ENCODE measurements at places on chromosomes 5 and 9.
A peak's percentile ranks its signal among the peaks of the same experiment; 100 is the strongest.

GRCh38 chr9:134605351-134605965 lies 36.1 kb upstream of the COL5A1 start:
- no peak for DNase-seq

GRCh38 chr5:30831123-30831522 lies 362.4 kb upstream of the CDH6 start:
- DNase-seq = no peak

DNA sequence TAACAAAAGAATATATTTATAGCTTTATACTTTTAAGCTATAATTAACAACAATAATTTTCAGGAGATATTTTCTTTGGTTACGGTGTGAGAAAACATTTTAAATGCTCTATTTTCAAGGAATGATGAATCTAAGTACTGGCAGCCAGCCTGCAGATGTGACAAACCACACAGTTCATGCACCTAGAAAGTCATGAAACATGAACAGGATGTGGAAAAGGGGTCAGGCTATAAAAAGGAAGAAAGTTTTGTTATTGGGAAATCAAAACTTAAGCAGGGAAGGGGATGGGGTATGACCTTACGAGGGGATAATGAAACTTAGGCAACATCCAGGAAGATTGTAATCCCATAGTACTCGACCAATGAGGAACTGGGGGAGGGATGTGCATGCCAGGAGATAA lies 508.7 kb upstream of the GRAMD2B start:
- DNase-seq = no peak

GRCh38 chr5:100779669-100780375 lies 123.3 kb downstream of the ST8SIA4 start:
- no peak for DNase-seq

DNA sequence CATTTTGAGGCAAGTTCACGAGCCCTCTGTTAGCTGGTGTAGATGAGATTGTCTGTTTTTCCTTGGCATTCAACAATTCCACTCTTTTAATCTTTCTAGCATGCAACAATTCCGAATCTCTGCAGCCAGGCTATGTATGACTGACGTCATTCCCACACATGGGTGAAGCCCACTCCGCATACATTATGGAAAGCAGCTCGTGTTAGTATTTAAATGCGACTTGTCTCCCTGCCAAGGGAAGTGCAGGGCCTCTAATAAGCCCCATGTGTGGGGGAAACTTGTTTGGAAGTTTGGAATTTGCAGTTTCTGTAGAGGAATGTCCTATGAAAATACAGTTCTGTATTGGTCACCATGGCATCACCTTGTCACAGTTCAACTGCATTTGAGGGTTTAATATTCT lies 146.0 kb upstream of the FBXL7 start:
- DNase-seq = no peak

- no peak for DNase-seq
These were observed 229.9 kb downstream of the ZNF608 start for GRCh38 chr5:124516567-124516966.

DNA sequence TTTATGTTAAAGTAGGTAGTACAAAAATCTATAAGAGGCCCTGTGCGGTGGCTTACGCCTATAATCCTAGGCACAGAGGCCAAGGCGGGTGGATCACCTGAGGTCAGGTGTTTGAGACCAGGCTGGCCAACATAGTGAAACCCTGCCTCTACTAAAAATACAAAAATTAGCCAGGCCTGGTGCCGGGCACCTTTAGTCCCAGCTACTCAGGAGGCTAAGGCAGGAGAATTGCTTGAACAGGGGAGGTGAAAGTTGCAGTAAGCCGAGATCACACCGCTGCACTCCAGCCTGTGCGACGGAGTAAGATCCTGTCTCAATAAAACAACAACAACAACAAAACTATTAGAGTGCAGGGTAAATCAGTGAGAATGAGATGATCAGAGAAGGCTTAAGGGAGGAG lies 634.5 kb downstream of the NR2F1-AS1 start:
- no peak for DNase-seq

- no peak for DNase-seq
These were observed 605 bp downstream of the CHSY3 start for GRCh38 chr5:129904667-129905472.

GRCh38 chr9:30329431-30329830 lies 2055.0 kb upstream of the ACO1 start:
- DNase-seq = no peak

DNA sequence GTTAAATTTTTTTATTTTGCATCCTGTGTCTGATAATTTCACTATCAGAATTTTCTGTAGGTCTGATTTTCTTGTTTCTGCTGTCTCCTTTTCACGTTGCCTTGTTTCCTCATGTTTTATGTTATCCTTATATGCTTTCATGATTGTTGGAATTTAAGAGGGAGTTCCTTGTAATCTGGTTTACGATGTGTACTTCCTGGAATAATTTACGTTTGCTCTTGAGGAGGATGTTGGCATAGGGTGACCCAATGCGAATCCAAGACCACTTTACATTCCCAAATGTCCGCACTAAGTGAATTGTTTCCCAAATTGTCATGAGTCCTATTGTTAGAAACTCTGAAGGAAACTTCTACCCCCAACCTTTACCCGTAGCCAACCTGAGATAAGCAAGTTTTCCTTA lies 80.3 kb downstream of the ADAMTSL1 start:
- no peak for DNase-seq

DNA sequence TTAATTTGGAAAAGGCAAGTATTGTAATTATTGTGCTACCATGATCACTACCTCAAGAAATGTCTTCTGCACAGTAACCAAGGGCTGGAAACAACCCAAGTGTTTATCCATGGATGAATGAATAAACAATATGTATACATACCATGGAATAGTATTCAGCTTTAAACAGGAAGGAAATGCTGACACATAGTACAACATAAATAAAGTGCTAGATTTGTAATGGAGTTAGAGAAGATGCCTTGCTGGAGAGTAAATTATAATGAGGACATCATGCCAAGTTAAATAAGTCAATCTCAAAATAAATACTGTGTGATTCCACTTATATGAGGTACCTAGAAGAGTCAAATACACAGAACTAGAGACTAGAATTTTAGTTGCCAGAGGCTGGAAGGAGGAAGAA lies 160.0 kb downstream of the CCDC192 start:
- DNase-seq = no peak

DNA sequence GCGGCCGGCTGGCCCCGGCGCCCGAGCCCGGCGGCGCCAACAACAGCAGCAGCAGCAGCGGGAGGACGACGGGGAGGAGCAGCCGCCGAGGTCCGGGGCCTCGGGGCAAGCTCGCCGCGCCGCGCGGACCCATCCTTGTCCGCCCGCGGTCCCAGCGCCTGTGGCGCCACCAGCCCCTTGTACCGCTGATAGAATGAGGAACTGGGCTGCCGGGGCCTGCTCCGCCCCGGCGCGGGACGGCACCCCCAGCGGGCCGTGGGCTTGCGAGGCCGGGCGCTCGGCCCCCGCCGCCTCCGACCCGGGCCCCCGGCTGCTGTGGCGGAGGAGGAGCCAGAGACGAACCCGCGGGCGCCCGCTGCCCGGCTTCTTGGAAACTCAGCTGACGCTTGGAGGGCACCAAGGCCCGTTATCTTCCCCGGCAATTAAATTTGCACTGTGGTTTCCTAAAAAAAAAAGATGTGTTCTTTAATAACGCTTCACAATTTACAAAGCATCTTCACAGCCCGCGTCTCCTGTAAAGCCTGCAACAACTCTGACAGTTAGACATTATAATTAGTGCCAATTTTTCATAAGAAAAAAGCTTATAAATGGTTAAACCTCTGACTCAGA lies at the start of gene ARSB:
TSS of gene ARSB (minus strand) at position 195 of the 609 bp plus-strand sequence. CDS start at position 133, 62 bp downstream.
- peak; percentile 12 for DNase-seq

DNA sequence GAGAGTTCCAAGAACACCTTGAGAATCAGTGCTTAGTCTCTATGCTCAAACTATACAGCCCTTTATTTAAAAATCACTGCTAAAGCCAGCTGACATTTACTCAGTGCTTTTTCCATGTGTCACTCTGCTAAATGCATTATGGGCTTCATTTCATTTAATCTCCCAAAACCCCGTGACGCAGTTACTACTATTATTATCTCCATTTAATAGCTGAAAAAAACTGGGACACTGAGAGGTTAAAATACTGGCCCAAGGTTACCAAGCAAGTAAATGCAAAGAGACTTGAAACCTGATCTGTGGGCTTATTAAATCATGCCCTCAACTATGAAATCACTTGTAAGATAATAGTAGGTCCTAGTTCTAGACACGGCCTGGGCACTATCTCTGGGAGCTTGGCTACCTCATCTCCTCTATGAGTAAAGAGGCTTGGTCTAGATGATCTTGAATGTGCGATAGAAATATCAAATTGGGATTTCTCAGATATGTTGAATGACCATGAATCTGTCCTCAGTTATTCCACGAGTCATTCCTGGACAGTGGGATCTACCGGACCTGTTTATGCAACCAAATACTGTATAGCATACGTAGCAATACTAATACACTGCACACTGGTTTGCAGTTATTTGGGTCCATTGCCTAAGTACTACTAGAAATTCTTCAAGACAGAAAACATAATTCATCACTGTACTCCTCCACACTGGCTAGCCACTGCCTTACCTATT lies 32.3 kb downstream of the MARCHF11 start:
- no peak for DNase-seq

GRCh38 chr5:17169507-17169906 lies 47.9 kb upstream of the BASP1 start:
- DNase-seq = no peak

- DNase-seq = no peak
These were observed 103.4 kb downstream of the MED10 start for GRCh38 chr5:6274846-6275543.

DNA sequence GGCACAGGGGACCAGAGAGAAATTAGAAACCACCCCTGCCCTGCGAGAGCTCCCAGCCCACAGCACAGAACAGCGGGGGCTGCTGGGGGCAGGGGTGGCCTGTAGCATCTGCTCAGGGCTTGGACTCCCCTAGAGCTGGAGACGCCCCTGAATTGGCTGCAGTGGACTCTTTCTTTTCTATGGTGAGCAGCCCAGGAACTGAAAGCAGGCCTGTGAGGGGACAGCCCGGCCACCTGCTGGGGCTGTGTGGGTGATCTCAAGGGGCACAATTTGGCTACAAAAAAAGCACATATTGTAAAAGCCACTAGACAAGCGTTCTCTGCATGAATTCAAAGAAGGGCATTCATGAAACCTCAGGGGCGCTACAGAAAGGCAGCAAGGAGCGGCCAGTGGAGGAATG lies 57.5 kb upstream of the ICE1 start:
- DNase-seq = no peak

DNA sequence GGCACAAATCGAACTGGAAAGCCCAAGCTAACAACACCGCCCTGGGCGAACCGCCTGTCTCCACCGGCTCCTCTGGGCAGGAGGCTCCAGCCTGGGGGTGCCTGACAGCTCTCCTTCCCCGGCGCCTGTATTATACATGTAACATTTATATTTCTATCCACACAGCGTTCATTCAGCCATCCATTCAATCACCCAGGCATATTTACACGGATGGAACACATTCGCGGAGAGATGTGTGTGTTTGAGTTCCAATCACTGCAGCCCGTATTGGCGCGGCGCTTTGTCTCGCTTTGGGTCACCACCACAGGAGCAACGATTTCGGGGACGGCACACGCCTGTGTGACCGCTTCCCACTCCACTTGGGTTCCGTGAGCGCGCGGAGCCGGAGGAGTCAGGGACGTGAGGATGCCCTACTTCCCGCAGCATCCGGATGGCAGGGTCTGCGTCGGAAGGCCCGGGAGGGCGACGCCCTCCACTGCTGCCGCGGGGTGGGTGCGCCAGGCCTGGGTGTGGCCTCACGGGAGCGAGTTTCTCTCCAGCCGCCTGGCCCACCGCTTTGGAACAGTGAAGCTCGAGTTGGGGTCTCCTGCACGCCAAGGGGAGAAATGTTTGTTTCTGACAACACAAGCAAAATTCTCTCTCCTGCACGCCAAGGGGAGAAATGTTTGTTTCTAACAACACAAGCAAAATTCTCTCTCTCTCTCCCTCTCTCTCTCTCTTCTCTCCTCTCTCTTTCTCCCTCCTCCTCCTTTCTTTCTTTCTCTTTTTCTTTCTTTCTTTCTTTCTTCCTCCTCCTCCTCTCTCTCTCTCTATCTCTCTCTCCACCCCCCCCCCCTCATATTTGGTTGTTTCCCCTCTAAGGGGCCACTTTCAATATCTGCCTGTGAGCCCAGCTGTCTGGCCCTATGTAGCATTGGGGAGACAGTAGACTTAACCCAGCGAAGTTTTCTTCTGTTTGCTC lies 1.1 kb upstream of the SV2C start:
- no peak for DNase-seq

- DNase-seq = no peak
These were observed 45.3 kb upstream of the NKD2 start for GRCh38 chr5:963310-963672.

GRCh38 chr9:108766626-108767161 lies 89.1 kb downstream of the ACTL7B start:
- no peak for DNase-seq

- no peak for DNase-seq
These were observed 49.1 kb downstream of the SH3TC2 start for GRCh38 chr5:149013796-149014195.

GRCh38 chr5:118565335-118565971 lies 422.9 kb downstream of the DTWD2 start:
- no peak for DNase-seq

GRCh38 chr5:45639040-45639439 lies 57.1 kb downstream of the HCN1 start:
- no peak for DNase-seq

Measured in stimulated activated CD4-positive, alpha-beta T cell treated with anti-CD3 and anti-CD28 coated beads, Interleukin-1b, Interleukin-23, amount 100 ng/mL, for 1 hour (primary cell).